ENCODE measurements at places on chromosomes 2 and 18.

DNA sequence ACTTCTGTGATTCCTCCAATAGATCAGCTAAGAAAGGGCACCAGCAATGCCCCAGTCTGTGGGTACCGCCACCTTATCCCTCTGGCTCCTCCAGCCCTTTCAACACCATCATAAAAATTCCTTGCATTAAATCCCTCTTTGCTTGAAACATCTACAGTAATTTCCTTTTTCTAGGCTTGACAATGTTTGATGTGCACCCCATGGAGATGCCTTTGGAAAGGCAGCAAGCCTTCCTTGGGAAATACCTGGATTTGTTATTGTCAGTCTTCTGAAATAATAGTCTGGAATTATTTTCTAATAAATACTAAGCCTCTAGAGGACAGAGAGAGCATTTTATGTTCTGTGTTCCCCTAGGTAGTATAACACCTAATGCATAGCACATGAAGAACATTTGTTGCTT lies 46.1 kb downstream of the NCKAP5 start:
- DNase-seq, result no peak

DNA sequence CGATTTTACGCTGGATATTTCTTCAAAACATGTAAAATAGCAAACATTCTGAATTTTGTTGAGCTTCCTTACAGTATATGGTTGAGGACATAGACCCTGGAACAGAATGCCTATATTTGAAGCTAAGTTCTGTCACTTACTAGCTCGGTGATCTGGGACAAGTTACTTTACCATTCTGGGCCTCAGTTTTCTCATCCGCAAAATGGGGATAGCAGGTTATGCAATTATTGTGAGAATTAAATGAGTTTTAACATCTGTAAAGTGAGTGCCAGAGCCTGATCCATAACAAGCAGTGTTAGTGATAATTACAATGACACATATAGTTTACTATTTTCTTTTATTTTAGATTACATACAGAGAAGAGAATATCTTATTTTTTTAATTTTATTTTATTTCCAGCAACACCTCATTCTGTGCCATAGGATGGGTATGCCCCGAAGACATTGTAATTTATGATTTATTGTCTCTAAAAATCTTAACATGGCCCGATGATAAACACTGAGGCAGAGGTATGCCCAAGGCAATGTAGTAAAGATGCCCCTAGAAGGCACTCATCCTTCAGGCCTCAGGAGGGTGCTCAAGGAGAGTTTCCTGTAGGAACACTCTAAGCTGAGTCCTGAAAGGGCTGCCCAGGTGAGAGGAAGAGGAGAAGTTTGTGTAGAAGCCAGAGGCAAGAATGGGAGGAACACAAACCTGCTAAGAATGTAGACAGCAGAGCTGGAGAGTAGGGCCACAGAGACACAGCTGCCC lies 250.9 kb downstream of the BCL11A start:
- DNase-seq, result no peak

- no peak for DNase-seq
These were observed 123.5 kb upstream of the PELI1 start for GRCh38 chr2:64267699-64268098.

- DNase-seq, result no peak
These were observed 242.0 kb downstream of the CMPK2 start for GRCh38 chr2:6623746-6624145.

All from stimulated activated CD4-positive, alpha-beta T cell treated with anti-CD3 and anti-CD28 coated beads, TNF-alpha, amount 100 ng/mL, for 48 hours (primary cell).